ENCODE measurements at places on chromosomes 16 and 17.

- no peak for DNase-seq
Observed at GRCh38 chr17:78325076-78325687, 34.7 kb downstream of the SOCS3 start.

- DNase-seq = no peak
Observed at GRCh38 chr17:64097196-64097936, 32.6 kb downstream of the ERN1 start.

DNA sequence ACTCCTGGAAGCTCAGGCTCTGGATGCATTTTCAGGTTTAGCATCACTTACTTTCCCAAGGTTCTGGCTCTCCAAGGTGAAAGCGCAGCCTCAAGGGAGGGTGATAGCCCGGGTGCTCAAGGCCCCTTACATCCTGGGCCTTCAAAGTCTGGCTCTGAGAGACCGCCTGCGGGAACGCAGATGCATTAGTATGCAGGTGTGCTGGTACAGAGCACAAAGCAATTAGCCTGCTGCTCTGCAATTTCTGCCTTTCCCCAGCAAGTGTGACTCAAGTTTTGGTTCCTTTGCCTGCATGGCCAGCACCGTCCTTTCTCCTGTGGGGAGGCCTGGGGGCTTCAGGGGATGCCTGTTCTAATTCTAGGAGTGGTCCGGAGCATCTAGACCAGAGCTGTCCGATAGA is 116.2 kb downstream of the AATF start:
- DNase-seq = no peak

DNA sequence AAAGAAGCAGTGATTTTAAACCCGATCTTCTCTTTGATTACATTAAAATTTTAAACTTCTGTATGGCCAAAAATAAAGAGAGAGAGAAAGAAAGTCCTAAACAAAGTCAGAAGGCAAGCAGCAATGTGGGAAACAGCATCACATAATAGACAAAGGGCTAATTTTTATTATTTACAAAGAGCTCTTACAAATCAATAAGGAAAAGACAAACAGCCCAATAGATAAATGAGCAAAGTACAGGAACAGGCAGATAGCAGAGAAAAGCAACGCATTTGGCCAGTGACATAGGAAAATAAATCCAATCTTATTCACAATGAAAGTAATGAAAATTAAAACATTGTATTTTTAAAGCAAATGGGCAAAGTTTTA is 93.1 kb downstream of the SALL1 start:
- DNase-seq = no peak

DNA sequence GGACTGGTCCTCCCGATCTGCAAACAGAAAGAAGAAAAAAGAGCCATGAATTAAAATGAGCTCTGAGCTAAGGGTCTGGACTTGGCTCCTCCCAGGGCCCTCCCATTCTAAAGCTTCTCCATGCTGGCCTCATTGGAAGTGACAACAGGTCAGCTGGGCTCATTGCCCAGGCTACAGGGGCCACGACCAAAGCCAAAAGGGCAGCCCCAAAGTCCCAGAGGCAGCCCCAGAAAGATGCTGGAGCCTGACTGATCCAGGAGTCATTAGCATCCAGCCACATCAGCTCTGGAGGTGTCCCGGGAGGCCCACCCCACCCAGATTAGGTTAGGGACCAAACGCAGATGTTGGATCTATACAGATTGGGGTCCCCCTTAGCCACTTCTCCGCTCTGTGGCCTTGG is 58.2 kb downstream of the MYH11 start:
- no peak for DNase-seq

DNA sequence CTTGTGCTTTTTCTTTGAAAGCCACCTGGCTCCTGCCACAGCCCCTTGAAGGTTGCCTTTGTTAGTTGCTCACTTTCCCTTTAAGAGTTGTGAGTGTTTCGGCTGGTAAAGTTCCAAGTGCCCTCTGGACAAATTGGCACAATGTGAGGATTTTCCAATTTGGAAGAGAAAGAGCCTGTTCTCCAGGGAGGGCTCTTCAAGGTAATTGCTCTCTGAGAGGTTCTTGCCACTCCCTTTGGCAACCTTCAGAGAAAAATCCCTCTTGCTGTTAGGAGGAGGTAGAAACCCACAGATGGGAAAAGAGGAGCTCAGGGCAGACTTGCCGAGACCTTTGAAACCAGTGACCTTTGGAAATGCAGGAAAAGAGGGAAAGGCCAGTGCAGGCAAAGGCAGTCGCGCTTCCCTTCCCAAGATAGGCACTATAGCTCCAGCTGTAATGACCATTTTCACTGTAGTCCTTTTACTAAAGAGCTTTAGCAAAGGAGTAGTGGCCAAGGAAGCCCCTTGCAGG is 49.0 kb upstream of the AKAP1 start:
- no peak for DNase-seq

DNA sequence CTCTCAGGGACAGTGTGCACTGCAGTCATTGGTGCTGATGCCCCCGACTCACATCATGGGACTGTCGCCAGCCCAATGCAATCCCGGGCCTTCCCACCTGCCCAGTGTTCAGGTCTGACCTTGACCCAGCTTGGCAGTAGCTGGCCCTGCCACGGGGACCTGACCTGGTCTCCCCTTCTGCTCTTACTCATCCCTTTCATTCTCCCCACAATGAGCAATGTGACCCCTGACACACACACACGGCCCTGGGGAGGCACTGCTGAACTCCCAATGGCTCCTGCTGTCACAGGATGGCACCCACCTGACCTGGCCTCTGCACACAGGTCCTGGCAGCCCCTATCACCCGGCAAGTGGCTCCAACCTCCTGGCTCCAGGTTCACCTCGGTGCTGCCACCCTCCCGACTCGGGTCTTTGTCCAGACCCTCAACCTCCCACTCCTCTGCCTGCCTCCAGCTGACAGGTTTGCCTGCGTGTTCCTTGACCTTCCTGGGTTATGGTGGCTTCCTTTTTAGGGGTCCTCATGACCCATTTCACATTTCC is 6.6 kb downstream of the CD300C start:
- no peak for DNase-seq

- DNase-seq = no peak
Observed at GRCh38 chr16:29842732-29843346, 20.2 kb downstream of the CDIPT start.

DNA sequence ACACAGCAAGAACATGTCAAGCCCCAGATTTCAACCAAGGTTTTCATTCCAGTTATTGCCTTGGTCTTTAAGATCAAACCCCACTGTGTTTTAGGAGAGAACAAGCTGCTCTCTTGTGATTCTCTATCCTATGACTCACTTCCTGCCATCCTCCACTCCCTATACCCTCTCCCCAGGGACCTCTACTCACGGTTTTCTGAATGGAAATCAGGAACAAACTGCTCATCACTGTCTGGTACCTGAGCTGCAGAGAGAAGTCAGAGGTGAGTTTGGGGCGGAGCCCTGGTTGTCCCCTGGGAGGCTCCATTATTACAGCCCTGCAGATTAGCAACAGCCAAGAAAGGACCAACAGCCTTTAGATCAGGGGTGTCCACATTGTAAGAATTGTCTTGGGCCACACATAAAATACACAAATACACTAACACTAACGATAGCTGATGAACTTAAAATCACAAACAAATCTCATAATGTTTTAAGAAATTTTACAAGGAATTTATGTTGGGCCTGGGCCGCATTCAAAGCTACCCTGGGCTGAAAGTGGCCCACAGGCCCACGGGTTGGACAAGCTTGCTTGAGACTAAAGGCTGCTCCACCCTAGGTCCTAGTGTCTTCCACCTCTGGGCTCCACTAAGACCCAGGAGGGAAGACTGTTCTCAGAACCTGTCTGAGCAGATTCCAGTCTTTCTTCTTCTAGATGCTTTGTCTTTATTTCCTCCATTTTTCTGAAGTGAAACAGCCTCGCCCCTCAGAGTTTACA is 9.7 kb downstream of the ETV4 start:
- no peak for DNase-seq

DNA sequence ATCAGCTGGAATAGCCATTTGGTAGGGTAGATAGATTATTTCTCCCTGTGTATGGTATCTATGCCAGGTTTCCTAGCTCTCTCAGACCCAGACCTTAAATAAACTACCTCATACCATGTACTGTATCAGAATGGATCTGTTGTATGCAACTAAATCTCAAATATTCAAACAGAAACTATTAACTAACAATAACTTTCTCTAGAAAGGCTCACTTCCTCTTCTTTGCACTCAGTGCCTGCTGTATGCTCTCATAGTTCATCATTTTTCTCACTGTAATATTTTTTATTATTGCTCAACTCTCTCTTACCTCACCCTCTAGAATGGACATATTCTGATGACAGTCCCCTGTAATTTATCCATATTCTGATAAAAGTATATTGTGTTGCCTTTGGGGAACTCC is 182.4 kb downstream of the TOX3 start:
- no peak for DNase-seq

DNA sequence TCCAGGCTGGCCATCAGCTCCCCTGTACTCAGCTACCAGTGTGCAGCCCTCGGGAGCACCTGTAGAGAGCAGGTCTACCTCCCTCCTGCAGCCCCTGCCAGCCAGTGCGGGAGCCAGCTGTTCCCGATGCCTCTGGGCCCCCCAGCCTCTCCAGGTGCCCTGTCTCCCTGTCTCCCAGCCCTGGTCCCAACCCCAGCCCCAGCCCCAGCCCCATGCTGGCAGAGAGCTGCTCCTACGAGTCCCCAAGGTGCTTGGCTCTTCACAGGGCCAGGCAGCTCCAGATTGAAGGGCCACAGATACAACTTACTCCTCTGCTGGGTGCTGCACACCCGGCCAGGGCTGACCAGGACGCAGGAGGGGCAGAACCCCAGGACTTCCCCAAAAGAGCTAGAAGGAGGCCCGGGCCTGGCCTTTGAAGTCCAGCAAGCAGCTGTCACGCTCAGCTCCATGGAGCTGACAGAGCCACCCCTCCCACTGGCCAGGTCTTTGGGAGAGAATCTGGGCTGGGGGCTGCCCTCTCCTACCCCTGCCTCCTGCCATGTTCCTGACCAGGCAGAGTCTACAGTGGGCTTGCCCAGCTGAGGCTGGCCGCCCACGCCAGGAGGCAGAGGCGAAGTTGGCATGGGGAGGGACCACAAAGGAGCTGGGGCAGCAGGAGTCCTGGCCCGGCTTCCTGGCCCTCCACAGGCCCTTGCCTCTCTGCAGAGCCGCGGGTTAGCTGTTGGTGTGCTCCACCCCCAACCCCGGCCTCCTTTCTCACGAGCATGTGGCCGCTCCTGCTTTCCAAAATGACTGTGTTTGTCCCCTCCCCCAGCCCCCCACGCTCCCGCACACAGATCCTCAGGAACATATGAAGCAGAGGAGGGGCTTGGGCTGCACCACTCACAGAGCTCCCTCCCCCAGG is 9.5 kb upstream of the ADAM11 start:
- DNase-seq = no peak

DNA sequence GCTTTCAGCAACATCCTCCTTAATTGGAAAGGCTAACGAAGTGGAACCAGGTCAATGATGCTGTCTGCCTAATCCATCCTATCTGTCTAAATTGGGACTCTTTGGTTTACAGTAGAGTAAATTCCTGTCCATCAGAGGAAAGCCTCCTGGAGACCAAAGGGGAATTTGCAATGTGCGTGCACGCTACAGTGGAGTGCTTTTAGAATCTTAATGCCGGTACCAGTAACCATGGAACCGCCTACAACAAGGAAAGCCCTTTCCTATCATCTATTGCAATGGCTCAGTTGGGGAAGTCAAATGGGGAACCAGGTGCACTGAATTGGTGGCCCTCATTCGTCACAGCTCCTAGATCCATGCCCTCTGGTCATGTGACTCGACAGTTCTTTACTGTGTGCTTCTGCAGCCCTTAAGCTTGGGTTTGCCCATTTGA is 110.1 kb downstream of the XYLT1 start:
- no peak for DNase-seq

- no peak for DNase-seq
Observed at GRCh38 chr17:56699186-56699894, 105.8 kb downstream of the NOG start.

All from GM18507 (cell line).